NCI-H1092 (cell line): ENCODE measurements at places on chromosomes 3 and 15.

- DNase-seq, result peak; percentile 6
Measured at GRCh38 chr15:75452865-75453702, 1.6 kb upstream of the SIN3A start.

DNA sequence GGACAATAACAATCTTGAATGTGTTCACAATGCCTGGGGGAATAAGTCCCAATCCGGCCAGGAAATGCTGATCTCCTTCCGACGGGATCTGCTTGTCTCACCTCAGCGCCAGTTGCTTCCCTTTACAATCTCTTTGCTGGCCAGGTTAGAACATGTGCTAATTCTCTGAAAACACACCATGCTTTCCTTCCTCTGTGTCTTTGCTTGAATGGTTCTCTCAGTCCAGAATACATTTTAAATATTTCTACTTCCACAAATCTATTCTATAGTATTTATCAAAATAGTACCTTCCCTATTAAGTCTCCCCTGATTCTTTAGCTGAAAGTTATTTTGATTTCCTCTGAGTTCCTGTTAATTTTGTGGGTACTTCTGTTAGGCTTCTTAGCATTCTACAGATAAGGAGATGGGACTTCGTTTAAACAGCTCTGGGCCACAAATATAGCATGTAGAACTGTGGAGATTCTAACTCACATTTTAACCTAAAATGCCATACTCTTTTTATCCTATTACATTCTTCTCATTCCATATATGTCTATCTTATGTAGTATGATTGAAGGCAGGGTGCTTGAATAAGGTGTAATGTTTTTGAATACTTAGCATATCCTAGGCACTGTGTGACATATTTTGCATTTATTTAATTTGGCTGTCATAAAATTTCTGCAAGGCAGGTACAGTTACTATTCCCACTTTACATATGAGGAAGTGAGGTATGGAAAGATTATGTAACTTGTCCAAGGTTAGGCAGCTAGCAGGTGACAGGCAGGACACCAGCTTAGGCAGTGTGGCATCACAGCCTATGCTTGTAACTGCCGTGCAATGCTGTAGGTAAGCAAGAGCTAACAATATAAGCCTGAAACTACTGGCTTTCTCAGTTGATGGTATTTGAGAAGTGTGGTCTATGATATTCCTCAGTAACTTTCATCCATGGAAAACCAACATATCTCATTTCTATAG is 299.8 kb downstream of the LPP start:
- DNase-seq, result no peak

- no peak for DNase-seq
Measured at GRCh38 chr3:111864821-111865656, 6.0 kb downstream of the PHLDB2 start.

DNA sequence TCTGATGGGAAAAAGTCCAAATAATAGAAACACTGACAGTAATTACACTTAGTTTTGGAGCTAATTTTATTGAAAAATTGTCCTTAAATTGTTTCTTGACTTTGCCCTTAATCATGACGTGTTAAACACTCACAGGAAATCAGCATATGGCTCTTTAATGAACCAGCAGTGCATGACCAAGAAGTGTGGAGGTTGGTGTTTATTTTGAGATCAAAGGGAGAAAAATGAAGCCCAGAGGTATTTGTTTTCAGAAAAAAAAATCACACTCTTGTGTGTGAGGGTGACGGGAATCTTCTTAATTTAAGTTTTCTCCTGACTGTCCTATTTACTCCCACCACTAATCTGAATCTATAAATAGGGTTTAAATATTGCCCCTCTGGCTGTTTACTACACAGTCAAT is 28.8 kb upstream of the SYNM start:
- no peak for DNase-seq

- DNase-seq, result no peak
Measured at GRCh38 chr15:72113347-72114031, 4.5 kb downstream of the MYO9A start.

DNA sequence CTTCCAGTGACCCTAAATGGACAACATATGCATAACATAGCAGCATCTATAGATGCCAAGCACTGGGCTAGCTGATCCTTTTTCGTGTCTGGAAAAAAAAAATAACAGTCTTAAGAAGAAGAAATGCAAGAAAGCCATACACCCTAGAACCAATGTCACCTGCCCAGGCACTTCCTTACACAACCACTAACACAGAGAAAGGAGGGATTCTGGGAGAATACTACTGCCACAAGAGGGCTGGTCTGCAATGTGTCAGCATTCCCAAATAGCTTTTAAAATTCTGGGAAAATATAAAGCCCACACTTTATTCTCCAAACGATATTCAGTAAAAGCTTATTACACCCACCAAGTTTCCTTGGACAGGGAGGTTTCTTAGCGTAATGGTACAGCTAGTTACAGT is 271.2 kb downstream of the TBL1XR1 start:
- DNase-seq, result no peak

GRCh38 chr3:37307321-37307720 is 132.9 kb upstream of the LRRFIP2 start:
- DNase-seq, result no peak

DNA sequence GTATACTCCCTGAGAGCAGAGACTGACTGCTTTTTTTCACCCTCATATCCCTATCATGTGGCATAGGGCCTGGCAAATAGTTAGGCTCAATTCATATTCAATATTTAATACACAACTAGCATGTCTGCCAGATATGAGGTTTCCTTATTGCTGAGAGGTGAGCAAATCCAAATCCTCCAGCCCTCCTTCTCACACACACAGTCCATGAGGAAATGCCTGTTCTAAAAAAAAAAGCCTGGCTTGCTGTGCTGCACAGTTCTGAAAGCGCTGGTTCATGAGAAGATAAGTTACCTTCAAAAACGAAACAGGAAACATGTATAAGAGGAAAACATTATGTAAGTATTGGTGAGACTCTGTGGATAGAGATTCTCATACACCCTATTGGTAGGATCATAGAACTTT is 15.5 kb upstream of the ACAP2 start:
- no peak for DNase-seq

GRCh38 chr15:70670680-70671079 is 92.7 kb downstream of the UACA start:
- DNase-seq, result no peak

DNA sequence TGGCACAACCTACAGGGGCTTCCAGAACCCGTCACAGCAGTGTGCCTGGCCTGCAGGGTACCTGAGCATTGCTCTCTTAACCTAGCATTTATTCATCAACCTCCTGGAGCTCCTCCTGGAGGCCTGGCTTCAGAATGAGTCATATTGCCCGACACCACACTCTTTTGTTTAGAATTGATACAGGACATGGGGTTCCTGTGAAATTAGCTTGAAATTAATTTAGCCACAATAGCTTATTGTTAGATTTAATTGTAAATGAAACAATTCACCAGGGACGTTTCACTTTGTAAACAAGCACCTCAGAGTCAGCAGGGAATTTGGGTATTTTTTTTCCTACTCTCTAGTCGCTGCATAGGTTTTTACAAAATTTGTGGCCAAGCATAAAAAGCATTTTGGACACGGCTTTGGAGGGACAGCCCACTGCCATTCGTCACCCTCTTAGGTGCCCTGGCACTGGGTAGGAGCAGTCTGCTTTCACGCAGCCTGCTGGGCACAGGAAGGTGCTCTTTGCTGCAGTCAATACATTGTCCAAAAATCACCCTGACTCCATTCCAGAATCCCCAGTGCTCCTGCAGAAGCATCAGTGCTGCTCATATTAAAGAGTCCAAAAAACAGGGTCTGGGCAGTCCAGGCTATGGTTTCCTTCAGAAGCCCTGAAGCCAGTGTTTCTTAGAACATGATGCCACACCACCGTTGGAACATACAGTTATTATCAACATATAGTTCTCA is 60.8 kb upstream of the MEF2A start:
- DNase-seq, result no peak

DNA sequence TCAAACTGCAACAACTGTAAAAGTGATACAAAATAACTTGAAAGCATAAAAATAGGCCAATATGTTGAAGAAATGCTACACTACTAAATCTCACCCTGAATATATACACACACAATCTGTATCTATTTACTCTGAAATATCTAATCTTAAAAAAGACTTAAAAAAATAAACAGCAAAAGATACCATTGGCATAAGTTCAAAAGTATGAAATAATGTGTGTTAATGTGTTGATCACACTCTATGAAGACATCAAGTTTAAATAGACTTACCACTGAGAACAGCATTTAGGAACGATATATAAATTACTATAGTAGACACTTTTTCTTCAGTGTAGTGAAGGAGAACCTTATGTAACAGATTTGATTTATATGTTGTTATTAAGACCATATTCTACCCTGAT is 14.1 kb upstream of the SATB1 start:
- no peak for DNase-seq

- DNase-seq, result peak; percentile 45
Measured at GRCh38 chr3:12984023-12984823, 89.0 kb downstream of the IQSEC1 start.
